ENCODE measurements at places on chromosomes 7 and 10.
A peak's percentile ranks its signal among the peaks of the same experiment; 100 is the strongest.

DNA sequence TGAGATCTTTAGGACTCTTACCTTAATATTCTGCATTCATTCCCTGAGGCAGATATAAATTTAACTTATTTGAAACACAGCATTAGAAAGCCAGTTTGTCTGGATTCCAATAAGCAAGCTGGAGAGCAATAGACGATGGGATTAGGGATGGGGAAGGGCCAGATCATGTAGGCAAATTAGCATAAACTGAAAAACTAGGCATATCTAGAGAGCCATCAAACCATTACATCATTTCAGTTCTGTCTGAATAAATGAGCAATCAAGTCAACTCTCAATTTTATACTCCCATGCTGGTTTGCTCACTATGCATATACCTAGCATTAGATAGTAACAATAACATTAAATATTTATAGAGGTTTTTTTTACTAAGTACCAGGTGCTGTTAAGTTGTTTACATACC lies 583.6 kb upstream of the LRRN3 start:
- no peak for DNase-seq

GRCh38 chr10:51285601-51286000 lies 211.3 kb downstream of the PRKG1 start:
- no peak for DNase-seq

GRCh38 chr10:32471232-32471631 lies 25.3 kb downstream of the CCDC7 start:
- DNase-seq, result no peak

DNA sequence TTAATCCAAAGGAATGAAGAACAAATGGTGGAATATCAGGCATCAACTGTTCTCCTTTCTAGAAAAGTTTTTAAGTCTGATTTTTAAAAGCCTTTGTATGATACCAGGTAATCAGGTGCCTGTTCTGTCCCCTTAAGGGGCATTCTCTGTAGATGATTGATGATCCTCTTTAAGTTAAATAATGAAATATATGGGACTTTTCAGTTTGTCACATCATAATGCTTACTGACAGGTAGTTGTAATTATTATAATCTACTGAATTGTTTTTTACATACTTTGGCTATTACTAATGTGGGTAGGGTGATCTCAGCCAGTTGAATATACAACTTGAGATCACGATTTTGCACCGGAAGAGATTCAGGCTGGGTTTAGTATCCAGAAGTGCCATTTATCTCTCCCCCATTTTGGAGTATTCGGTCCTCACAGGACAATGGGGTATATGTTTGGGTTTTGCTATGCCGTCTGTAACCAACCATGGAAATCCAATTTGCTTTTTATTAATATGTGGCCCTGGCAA lies 330.2 kb downstream of the BICC1 start:
- DNase-seq, result no peak

GRCh38 chr10:11853468-11853867 lies 30.3 kb downstream of the PROSER2 start:
- DNase-seq, result no peak

DNA sequence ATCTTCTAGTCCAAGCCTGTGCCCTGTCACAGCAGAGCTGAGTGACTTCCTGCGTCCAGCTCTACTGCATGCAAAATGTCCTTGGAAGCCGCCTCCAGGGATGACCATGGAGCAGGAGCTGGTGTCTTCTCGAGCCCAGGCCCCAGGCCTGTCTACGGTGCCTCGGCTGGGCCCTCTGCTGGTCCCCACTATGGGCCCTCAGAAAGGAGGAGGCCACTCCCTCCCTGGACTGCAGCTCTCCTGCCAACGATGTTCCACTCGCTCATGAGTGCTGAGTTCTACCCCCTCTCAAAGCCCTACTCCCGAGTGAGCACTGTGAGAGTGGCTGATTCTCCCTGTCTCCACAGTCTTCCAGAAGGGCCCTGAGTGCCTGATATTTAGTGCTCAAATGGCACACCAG lies 504.9 kb downstream of the PTPRN2 start:
- no peak for DNase-seq

GRCh38 chr10:133310399-133310755 lies 1.7 kb downstream of the ZNF511 start:
- no peak for DNase-seq

- DNase-seq, result no peak
Observed at GRCh38 chr10:79189853-79190435, 121.2 kb downstream of the ZMIZ1 start.

DNA sequence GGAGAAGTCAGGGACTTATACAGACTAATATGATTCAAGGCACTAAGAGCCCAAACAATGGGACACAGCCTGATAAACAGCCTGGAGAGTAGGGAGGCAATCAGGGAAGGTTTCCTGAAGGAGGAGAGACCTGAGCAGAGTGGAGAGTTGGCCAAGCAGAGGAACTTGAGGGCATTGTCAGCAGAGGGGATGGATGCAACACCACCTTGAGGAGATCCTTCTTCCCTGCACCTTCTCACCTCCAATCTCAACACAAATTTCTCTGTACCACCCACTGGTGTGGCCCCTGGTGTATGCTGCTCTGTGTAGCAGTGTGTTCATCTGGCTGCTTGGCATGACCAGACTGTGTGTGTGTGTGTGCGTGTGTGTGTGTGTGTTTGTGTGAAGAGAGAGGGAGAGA lies 146.2 kb downstream of the WDR11 start:
- no peak for DNase-seq

GRCh38 chr7:143504215-143504936 lies 26.7 kb downstream of the TAS2R41 start:
- no peak for DNase-seq

DNA sequence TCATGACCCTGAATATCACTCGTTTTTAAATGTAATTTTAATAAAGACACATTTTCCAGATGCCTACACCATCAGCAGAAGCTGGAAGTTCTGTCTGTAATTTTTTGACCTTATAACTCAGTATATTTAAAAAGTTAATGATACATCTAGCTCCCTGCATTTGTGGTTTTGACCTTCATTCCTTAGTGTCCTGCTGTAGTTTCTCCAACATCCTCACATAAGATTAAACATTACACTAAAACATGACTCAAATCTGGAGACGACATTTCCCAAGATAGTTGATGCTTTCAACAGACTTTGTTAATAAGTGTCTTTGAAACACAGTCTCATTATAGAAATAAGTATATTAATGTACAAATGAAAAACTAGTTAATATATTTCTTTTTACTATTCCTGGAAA lies 363.1 kb downstream of the POM121L12 start:
- no peak for DNase-seq

DNA sequence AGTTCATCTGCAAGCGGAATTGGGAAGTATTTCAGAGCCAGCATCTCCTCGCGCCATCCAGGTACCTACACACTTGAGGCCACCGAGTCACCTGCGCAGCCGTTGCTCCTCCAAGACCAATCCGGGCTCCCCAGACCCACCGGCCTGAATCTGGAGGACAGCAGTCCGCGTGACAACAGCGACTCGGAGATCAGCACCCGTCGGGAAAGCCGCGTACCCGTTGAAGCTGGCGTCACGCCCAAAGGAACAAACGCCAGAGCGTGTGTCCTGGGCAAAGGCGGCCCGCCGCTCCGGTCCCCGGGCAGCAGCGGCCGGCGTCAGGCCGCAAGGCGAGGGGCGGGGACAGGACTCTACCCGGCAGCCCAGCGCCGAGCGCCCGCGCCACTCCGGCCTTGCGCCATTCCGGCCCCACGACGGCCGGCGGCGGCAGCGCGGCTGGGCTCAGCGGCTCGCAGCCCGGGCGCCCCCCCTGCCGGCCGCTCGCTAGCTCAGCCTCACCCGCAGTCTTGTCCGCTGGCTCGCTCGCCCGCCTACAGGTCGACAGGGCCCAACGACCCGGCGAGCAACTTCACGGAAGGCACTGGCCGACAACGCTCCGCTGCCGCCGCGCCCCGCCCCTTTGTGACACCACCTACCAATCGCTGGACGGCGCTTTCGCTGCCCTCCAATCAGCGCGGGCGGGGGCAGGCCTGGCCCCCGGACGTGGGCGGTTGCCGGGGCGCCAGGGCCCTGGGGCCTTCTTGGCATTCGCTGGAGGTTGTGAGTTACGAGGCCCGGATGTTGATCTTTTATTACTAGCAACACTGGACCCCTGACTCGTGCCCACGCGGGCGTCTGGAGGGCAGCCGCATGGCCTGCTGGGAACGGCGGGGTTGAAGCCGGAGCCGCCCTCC lies at the start of gene ZFAND4:
Gene ZFAND4, minus strand, starts transcription at position 592 of the 893 bp plus-strand sequence. CDS start 9,047 bp downstream, outside the sequence.
- DNase-seq, result peak; percentile 93

DNA sequence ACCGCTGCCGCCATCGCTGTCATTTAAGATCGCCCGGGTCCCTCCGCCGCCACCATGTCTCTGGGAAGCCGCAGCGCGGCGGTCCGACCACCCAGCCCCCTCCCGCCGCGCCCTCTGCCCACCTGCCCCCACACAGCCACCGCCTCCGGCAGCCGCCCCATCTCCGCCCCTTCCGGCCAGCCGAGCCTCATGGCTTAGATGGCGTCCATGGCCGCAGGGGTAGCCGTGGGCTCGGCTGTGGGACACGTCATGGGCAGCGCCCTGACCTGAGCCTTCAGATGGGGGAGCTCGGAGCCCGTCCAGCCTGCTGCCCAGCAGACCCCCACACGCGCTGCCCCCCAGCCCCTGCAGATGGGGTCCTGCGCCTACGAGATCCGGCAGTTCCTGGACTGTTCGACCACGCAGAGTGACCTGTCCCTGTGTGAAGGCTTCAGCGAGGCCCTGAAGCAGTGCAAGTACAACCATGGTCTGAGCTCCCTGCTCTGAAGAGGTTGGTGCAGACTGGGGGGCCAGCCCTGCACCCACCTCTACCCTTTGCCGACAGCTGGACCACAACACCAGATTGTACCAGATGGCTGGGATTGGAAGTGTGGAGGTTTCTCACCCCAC lies 38.0 kb upstream of the TARP start:
- DNase-seq, result peak; percentile 38

DNA sequence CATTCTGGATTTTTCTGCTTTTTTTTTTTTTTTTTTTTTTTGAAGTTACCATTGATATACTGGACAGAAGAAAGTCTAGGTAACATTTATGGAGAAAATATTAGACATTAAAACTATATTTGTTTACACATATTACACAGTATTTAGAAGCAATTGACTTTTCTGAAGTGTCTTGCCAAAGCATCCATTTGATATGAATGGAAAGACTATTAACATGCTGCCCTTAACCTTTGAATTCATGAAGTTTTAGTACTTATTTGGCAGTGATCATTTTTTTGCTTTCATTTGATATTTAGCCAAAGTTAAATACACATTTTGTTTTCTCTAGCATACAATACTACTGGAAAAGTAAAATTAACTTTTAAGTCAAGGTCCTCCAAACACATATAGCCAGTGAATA lies 210.0 kb downstream of the SEMA3A start:
- DNase-seq, result no peak

DNA sequence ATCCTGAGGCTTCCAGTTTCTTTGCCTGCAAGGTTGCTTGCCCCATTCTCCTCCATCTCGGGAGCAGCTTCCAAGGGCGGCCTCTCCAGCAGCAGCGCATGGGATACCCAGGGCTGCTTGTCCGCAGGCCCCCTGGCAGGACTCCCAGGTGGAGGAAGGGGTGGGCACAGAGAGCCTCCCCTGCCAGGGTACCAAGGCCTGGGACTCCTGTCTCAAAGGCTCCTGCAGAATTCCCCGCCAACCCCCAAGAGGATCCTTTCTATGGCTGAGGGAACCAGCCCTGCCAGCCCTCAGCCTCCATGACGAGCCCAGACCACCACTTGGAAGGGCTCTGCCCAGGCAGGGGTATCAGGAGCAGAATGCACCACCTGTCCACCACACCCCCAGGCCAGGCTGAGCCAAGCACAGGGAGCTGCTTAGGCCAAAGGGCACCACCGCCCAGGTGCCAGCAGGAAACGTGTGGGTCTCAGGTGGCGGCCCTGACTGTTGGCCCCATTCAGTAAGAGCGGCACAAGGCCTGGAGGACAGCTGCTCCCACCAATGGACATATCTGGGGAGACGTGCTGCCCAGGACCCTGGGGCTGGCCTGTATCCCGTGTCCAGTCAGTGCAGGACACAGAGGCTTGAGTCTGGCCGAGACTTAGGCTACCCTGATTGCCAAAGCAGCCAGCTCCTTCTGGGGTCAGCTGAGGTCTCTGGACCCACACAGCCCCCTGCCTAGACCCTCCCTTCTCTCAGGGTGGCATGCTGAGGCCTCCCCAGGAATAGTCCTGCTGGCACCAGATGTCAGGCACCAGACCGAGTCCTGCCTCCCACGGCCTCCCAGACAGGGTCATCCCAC lies 33.8 kb upstream of the INPP5A start:
- no peak for DNase-seq

- DNase-seq, result no peak
Observed at GRCh38 chr7:155794196-155794595, 18.1 kb downstream of the SHH start.

DNA sequence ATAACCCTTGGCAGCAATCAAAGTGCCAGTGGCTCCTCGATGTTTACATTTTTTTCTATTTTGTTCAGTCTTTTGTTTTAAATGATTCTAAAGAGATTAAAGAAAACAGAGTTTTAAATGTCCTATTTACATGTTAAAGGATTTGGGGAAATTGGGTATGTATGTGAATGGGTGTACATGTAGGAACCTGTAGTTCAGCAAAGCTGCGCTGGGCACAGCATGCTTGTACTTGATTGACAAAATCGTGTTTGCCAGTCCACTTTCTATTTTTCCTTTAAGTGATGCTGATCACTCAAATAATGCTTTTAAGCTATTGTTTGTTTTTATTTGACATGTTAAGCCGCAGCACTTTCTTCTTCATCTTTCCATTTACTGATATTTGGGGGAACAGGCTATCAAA lies 40.9 kb downstream of the FHIP2A start:
- DNase-seq, result no peak

GRCh38 chr7:84060760-84061261 lies 133.8 kb downstream of the SEMA3A start:
- DNase-seq, result no peak
